Right ventricle myocardium superior (tissue), 1 donor: ENCODE measurements at places on chromosomes 2 and 18. TPM values are rescaled to one million over a fixed set of nuclear protein-coding genes. Genes with fewer than 3 reads are reported as not detected.

- no peak for DNase-seq
Observed at GRCh38 chr2:100743741-100744140, 76.2 kb upstream of the NPAS2 start.

DNA sequence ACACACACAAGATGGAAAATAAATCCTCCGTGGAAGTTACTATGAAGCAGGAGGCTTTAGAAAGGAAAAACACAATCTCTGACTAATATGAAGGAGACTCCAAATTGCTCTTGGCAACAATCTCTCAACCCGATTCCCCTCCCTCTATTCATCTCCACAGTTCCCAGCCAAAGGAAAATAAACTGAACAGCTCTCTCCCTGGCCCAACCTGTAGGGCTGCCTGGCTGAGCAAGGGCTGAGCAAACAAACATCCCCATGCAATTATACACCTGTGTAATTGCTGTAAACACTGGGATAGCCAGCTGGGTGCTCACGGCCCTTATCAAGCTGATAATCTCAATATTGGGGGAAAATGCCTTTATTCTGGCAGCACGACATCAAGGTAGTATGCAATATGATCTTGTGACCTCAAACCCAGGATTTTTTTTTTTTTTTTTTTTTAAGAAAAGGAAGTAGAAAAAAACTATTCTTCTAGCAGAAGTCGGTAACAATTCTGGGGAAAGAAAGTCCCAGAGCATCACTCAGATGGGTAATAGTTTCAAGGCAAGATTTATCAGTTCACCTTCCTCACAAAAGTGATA lies 203.3 kb upstream of the SMAD2 start:
- no peak for DNase-seq

DNA sequence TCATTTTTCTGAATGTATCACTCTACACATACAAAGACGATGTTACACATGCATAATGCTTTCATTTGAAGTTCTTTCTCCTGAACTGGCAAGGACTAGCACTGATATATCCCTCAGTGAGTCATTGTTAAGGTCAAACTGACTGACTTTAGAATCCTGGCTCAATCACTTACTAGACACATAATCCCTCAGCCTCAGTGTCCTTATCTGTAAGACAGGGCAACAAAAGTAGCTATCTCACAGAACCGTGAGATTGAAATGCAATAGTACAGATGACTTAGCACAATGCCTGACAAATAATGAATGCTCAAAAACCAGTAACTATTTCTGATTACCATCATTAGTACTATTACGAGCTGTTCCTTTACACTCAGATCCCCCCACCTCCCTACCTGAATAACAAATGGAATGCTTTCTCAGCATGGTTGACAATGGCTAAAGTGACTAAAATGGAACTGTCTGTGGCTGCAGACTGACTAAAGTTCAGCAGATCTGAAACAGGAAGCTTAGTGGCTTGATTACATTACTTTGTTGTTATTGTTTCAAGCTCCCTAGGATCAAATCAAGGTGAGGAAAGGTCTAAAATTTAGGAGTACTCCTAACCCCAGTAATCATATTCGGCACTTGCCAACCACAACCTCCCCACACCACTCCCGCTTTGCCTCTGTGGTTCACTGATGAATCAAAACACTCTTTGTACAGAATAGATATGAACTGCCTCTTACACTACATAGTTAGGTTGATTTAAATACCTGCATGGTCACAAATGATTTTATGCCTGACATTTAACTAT lies 35.8 kb upstream of the CACNB4 start:
- DNase-seq = no peak

DNA sequence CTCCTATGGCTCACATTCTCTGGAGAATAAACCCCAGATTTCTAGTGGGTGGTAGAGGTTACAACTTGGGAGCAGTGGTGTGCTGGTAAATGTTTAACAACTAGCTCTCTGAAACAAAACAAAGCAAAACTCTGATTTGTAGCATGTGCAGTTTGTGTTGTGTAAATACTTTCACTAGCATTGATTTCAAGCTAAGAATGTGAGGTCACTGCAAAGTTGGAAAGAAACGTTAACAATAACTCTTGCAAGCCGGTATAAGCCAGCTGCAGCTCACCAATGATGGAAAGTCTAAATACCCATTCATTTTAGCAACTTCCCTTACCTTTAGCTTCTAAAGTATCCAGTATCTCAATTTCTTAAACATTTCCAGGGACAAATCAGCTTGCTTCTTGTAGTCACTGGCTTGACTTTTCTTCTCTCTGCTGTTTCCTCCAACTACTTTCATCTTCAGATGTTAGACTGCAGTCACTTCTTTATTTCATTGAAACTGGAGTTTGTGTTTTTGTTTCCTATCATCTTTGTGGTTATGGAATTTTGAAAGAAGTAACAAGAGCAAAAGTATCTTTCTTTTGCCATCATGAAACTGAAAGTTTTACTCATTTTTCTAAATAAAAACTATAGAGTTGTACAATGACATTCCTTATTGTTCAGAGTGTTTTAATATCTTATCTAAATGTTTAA lies 140.2 kb downstream of the PLCL1 start:
- no peak for DNase-seq

GRCh38 chr2:235793163-235793752 lies 299.4 kb downstream of the AGAP1 start:
- DNase-seq = no peak

IL1RN gene
- 0.51 TPM for total RNA-seq

AGXT gene
- not detected for total RNA-seq
